ENCODE measurements at places on chromosomes 7 and 10.
A peak's percentile ranks its signal among the peaks of the same experiment; 100 is the strongest.

DNA sequence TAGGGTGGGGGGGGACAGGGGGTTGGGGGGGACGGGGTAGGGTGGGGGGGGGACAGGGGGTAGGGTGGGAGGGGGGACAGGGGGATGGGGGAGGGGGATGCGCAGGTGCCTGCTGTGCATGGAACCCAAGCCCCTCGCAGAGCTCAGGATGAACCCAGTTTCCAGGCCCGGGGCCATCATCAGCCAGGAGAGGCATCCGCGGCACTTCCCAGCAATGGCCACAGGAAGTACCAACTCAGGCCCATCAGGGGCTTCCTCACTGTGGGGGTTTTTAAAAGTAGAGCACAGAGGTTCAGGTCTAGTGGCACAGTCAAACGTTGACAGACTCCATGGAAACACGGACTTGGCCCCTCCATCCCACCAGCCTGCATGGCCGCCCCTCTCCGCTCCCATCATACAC, 172.7 kb downstream of the DIP2C start:
- H3K4me3 ChIP-seq: no peak overlapping the region
- H3K36me3 ChIP-seq: no peaks in the 10 kb centered on the region
- H3K27ac ChIP-seq: no peak overlapping the region
- no peaks in the 10 kb centered on the region for H3K27me3 ChIP-seq

DNA sequence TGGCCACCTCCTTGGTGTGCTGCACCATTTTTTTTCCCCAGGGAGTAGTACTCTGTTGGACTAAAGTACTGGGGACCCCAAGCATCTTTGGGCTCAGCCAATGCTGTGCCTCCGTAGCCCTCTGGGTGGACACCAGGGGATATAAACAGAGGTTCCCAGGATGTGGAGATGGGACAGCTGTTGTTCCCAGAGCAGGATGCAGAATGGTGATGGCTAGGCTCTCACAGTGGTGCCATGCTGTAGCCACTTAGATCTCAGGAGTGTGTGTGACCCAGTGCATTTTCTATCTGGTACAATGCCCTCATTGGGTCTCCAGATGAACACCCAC, 50.9 kb upstream of the SCIN start:
- no peaks in the 10 kb centered on the region for H3K27me3 ChIP-seq
- no peaks in the 10 kb centered on the region for H3K4me1 ChIP-seq
- H3K36me3 ChIP-seq: no peaks in the 10 kb centered on the region
- no peak overlapping the region for H3K27ac ChIP-seq
- DNase-seq: no peak
- H3K4me3 ChIP-seq: no peak overlapping the region

DNA sequence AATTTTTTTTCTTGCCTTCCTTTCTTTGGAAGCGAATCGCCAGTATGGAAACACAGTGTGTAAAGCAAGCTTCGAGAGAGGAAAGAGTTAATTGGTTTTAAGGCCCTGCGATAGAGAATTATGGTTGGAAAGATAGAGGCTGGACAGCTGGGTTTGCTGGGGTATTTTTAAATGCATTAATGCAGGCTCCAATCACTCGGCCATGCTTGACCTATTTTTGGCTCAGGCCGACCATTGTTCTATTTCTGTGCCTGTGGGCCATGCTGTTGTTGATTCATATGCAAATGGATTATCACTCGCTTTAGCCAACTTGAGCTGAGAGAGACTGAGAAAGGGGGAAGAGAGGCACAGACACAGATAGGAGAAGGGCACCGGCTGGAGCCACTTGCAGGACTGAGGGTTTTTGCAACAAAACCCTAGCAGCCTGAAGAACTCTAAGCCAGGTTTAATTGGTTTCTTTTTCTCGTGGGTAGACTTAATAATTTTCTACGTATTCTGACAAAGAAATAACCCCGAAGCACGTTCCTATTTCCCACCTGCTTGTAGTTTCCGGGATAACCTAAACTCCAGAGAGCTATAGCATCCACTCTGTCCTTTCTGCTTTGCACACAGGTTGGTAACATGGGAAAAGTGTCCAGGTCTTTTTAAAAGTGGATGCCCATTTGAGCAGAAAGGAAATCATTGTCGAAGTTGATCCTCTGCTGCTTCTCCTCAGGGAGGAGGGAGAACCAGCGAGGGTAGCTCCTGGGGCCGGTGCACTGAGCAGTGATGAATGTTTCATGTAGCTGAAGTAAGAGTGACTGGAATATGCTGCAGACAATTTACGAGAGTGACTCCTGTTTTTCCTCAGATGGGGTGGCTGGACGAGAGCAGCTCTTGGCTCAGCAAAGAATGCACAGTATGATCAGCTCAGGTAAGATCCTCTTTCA, at the start of gene HDAC9:
TSS of gene HDAC9 (plus strand) at position 338 of the 929 bp plus-strand sequence. CDS start at position 892, 554 bp downstream.
- H3K36me3 ChIP-seq: no peaks in the 10 kb centered on the region
- H3K27me3 ChIP-seq: no peaks in the 10 kb centered on the region
- DNase-seq: peak; percentile 83

- no peak overlapping the region for H3K27ac ChIP-seq
- H3K4me1 ChIP-seq: peaks cover 10% of the 10 kb centered on the region
- no peaks in the 10 kb centered on the region for H3K36me3 ChIP-seq
- no peaks in the 10 kb centered on the region for H3K27me3 ChIP-seq
These were observed 43.4 kb downstream of the GRK5 start for GRCh38 chr10:119250641-119251314.

- DNase-seq: no peak
- H3K4me1 ChIP-seq: peaks cover 5% of the 10 kb centered on the region
- no peaks in the 10 kb centered on the region for H3K36me3 ChIP-seq
- H3K27me3 ChIP-seq: no peaks in the 10 kb centered on the region
- no peak overlapping the region for H3K4me3 ChIP-seq
These were observed 6.5 kb downstream of the ARHGAP22 start for GRCh38 chr10:48598243-48598935.

- no peaks in the 10 kb centered on the region for H3K27me3 ChIP-seq
- H3K4me1 ChIP-seq: peaks cover 3% of the 10 kb centered on the region
- no peaks in the 10 kb centered on the region for H3K36me3 ChIP-seq
- no peak overlapping the region for H3K4me3 ChIP-seq
- no peak for DNase-seq
- no peak overlapping the region for H3K27ac ChIP-seq
These were observed 166.1 kb downstream of the RPS24 start for GRCh38 chr10:78199759-78200158.

DNA sequence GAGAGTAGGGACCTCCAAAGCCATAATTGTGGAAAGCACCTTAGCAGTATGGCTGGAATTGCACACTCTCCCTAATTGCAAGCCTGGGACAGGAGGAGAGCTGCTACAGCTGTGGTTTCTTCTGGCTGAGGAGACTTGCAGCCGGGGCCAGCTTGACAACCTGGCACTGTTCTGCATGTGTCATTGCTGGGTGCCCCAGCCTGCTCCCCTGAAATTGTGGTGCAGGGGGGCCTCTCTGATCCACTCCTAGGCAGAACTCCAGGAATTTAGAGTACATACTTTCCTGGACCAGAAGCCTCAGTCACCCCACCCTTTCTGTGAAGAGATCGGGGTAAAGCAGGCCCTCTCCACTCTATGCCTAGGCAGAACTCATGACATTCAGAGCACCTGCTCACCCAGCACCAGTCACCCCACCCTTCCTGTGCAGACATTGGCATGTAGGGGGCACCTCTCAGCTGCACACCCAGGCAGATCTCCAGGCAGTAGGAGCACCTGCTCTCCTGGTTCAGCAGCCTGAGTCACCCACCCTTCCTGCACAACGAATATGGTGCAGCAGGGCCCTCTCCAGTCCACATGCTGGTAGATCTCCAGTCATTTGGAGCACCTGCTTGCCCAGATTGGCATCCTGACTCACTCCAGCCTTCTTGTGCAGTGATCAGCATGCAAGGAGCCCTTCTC, 34.4 kb upstream of the DYNC1I1 start:
- no peaks in the 10 kb centered on the region for H3K4me1 ChIP-seq
- H3K4me3 ChIP-seq: no peak overlapping the region
- H3K36me3 ChIP-seq: no peaks in the 10 kb centered on the region
- no peaks in the 10 kb centered on the region for H3K27me3 ChIP-seq
- H3K27ac ChIP-seq: no peak overlapping the region

- no peak overlapping the region for H3K4me3 ChIP-seq
- no peak for DNase-seq
- H3K27me3 ChIP-seq: no peaks in the 10 kb centered on the region
- no peak overlapping the region for H3K27ac ChIP-seq
These were observed 39.2 kb upstream of the GSAP start for GRCh38 chr7:77455321-77455720.

DNA sequence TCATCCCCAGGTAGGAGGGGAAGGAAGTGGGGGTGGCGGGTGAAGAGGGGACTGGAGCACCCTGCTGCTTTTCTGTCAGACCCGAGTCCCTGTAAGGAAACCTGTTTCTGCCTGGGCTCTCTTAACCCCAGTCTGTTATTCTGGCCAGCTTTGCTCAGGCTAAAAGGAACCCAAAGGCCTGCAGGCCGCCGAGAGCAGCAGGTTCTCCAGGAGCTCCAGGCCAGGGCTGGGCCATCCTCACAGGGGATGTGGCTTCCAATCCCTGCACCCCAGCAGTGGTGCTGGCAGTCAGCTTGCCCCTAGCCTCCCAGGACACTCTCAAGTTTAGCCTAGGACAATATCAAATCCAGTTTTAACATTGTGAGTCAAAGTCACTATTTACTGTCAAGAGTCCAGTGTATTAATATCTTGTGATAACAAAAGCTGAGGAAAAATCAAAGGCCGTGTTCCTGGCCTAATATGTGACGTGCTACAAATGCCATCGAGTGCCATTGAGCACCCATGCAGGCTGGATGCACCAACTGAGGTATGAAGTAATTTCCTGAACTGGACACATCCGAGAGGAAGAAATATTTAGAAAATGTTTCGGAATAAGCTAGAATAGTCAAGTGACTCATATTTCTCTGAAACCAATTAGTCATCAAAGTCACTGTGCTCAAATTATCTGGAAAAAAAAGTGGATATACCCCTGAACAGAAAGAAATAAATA, 7.0 kb downstream of the PKD1L1 start:
- no peaks in the 10 kb centered on the region for H3K4me1 ChIP-seq
- H3K27me3 ChIP-seq: no peaks in the 10 kb centered on the region
- H3K36me3 ChIP-seq: no peaks in the 10 kb centered on the region
- H3K4me3 ChIP-seq: no peak overlapping the region
- no peak for DNase-seq

DNA sequence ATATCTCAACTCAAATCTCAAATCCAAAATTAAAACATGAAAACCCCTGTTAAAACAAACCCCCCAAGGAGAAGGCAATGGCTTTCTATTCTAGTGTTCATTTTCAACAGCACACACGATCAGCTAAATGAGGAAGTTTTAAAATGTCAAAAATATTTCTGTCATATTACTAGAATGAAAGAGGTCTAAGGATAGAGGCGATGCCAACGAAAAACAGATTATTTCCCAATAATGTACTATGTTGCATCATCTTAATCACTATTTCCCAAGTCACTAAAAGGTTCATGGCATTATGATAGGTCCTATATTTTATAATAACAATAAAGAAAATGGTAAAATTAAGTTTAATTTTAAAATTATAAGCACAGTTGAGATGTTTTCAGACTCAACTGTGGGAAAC, 10.1 kb downstream of the CNOT4 start:
- H3K4me1 ChIP-seq: peaks cover 2% of the 10 kb centered on the region
- H3K27ac ChIP-seq: no peak overlapping the region
- no peaks in the 10 kb centered on the region for H3K36me3 ChIP-seq
- DNase-seq: no peak
- no peaks in the 10 kb centered on the region for H3K27me3 ChIP-seq
- no peak overlapping the region for H3K4me3 ChIP-seq

DNA sequence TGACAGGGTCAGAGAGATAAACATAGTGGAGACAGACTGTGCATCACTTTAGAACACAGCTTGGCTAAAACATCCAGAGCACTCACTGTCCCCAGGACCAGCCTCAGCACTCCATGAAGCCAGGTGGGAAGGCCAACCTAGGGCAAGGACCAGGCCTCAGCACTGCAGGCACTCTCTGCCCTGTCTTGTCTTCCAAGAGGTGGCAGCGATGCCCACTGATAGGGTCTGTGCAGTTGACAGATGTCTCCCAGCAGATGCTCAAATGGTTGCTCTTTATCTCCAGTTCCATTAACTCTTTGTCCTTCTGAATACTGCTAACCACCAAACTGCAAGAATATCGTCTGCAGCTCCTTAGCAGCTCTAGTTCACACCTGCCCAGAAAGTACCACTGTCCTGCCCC, 9.1 kb downstream of the DDX56 start:
- no peaks in the 10 kb centered on the region for H3K4me1 ChIP-seq
- H3K36me3 ChIP-seq: peaks cover 28% of the 10 kb centered on the region
- H3K27ac ChIP-seq: no peak overlapping the region
- no peak for DNase-seq

DNA sequence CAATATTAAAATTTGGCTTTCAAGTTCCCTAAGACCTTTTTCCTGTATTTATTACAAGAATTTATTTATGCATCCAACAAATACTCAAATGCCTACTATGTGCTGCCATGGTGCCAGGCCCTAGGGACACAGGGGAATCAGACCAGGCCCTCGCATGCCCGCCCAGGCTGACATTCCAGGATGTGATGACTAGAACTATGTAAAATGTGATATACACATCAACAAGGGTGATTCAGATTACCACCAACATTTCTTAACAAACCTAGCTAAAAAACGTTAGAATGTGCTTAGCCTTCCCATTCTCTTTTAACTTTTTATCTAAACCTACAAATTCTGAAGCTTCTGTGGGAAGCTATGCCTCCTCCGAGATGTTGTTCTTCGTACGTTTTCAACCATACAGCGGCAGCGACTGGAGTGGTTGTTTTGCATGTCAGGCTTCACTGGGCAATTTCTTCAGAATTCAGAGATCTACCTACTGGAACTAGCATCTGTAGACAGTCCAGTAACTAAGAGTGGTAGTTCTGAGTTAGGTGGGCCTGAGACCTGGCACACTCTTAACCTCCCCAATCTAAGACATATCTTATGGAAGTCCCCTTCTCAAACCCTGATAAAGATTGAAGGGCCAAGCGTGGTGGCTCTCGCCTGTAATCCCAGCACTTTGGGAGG, 22.1 kb downstream of the GNA12 start:
- H3K27me3 ChIP-seq: no peaks in the 10 kb centered on the region
- no peaks in the 10 kb centered on the region for H3K36me3 ChIP-seq
- H3K4me3 ChIP-seq: no peak overlapping the region
- H3K4me1 ChIP-seq: peaks cover 27% of the 10 kb centered on the region
- no peak for DNase-seq

GRCh38 chr7:19213746-19214145, 68.5 kb upstream of the FERD3L start:
- DNase-seq: no peak
- H3K4me1 ChIP-seq: no peaks in the 10 kb centered on the region
- no peak overlapping the region for H3K27ac ChIP-seq
- no peak overlapping the region for H3K4me3 ChIP-seq
- no peaks in the 10 kb centered on the region for H3K36me3 ChIP-seq
- H3K27me3 ChIP-seq: no peaks in the 10 kb centered on the region

DNA sequence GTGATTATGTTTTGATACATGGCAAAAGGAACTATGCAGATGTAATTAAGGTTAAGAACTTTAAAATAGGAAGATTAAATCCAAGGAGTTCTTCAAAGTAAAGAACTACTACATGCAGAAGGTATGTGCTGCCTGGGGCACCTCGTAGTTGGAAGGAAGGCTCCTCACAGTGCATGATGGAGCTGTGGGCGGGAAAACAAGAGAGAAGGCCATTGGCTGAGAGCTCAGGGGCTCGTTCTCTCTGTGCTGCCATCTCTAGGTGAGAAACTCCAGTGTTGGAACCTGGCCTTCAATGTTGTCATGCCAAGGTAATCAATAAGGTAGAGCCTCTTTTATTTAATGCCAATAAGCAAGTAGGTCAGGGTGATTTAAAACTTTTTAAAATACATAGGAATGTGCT, 391.4 kb upstream of the ETV1 start:
- H3K36me3 ChIP-seq: no peaks in the 10 kb centered on the region
- H3K27ac ChIP-seq: no peak overlapping the region
- no peak overlapping the region for H3K4me3 ChIP-seq

- H3K4me3 ChIP-seq: no peak overlapping the region
- H3K27ac ChIP-seq: no peak overlapping the region
- no peaks in the 10 kb centered on the region for H3K4me1 ChIP-seq
- H3K36me3 ChIP-seq: no peaks in the 10 kb centered on the region
- no peak for DNase-seq
These were observed 53.3 kb downstream of the LRMDA start for GRCh38 chr10:75484717-75485116.
